ENCODE measurements at places on chromosomes 2 and 18.

GRCh38 chr18:25592804-25593360 lies 240.9 kb upstream of the ZNF521 start:
- DNase-seq = no peak

DNA sequence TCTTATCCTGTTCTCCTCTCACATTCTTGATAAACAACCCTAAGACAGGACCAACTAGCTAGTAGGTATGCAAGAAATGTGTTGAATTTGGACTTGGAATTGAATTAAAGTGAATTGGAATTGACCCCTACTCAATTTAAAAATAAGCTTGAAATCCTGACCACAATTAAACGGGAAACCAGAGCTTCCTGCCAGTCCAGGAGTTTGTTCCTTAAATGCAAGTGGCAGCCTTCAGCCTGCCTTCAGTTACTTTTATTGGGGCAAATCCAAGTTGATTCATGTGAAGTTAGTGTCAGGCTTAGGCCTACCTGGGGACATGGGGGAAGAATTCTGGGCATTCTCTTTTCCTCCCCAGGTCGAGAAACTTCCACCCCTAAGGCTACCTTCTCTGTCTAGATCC lies 457.6 kb downstream of the BCL11A start:
- no peak for DNase-seq

GRCh38 chr2:80012061-80012460 lies 292.5 kb downstream of the LRRTM1 start:
- DNase-seq = no peak

DNA sequence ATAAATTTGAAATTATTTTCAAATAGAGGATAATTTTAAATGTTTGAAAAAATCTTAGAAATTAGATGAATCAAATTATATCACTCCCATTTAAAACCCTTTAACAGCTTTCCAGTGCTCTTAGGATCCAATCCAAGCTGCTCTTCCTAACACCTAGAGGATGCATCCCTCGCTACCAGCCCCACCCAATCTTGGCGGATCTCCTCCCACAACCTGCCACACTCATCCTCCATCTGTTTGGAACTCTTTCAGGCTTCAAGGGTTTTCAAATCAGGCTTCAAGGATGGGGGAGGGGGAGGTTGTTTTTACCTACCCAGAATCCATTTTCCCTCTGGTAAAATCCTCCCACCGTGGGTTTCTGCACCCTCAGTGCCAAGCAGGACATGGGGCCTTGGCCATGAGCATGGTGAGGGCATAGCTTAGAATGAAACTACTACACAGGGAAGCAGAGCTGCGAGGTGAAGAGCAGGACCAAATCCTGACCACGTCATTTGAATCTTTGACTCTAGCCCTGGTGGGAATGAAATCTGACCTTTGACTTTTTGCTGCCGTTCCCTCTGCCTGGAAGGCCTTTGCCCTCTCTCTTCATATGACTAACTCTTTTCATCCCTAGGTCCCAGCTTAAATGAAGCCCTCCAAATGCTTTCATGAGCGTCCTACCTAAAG lies 113.0 kb upstream of the MAPRE2 start:
- DNase-seq = no peak

- no peak for DNase-seq
These were observed 40.7 kb downstream of the MRPL44 start for GRCh38 chr2:223997938-223998337.

Measured in B cell (primary cell).